ENCODE measurements at places on chromosomes 12 and 14.

- no peaks in the 10 kb centered on the region for H3K36me3 ChIP-seq
- H3K4me1 ChIP-seq = peaks cover 6% of the 10 kb centered on the region
- H3K4me3 ChIP-seq = no peak overlapping the region
- DNase-seq = no peak
- H3K27ac ChIP-seq = no peak overlapping the region
Measured at GRCh38 chr14:89509891-89510290, 92.9 kb upstream of the FOXN3 start.

- no peaks in the 10 kb centered on the region for H3K36me3 ChIP-seq
- no peak overlapping the region for H3K4me3 ChIP-seq
- no peaks in the 10 kb centered on the region for H3K4me1 ChIP-seq
- DNase-seq = no peak
Measured at GRCh38 chr14:36423430-36423829, 96.6 kb downstream of the NKX2-1 start.

DNA sequence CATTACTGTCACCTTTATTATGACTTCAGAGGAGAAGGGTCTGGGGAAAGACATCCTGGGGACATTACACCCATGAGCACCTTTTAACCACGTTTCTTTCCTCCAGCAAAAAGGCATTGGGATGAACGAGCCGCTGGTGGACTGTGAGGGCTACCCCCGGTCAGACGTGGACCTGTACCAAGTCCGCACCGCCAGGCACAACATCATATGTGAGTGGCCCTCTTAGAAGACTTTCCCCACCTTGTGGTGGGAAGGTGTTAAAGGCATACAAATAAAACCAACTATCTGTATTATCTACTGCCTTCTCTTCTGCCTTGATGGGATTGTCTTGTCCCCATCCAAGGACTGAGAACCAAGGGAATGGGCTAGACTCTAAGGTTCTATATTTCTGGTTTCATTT, 6.0 kb downstream of the PSMD9 start:
- H3K27me3 ChIP-seq = no peaks in the 10 kb centered on the region
- no peak for DNase-seq
- no peak overlapping the region for H3K4me3 ChIP-seq

- peak overlapping the region; percentile 3 for H3K27ac ChIP-seq
- H3K4me3 ChIP-seq = no peak overlapping the region
- H3K27me3 ChIP-seq = no peaks in the 10 kb centered on the region
- H3K36me3 ChIP-seq = no peaks in the 10 kb centered on the region
- no peak for DNase-seq
Measured at GRCh38 chr14:55138091-55138490, 9.0 kb downstream of the LGALS3 start.

GRCh38 chr14:32567543-32568384, 238.7 kb downstream of the AKAP6 start:
- H3K27me3 ChIP-seq = no peaks in the 10 kb centered on the region
- no peak overlapping the region for H3K4me3 ChIP-seq
- no peak for DNase-seq
- H3K4me1 ChIP-seq = no peaks in the 10 kb centered on the region

- H3K4me1 ChIP-seq = no peaks in the 10 kb centered on the region
- no peaks in the 10 kb centered on the region for H3K27me3 ChIP-seq
- H3K27ac ChIP-seq = no peak overlapping the region
- DNase-seq = no peak
Measured at GRCh38 chr12:10214895-10215267, 2.2 kb downstream of the GABARAPL1 start.

- no peaks in the 10 kb centered on the region for H3K36me3 ChIP-seq
- H3K4me1 ChIP-seq = no peaks in the 10 kb centered on the region
- peak overlapping the region; percentile 75 for H3K27ac ChIP-seq
- DNase-seq = peak; percentile 68
Measured at GRCh38 chr12:121240484-121241101, 30.7 kb downstream of the P2RX4 start.

- H3K4me3 ChIP-seq = no peak overlapping the region
- DNase-seq = no peak
- H3K27ac ChIP-seq = no peak overlapping the region
- H3K36me3 ChIP-seq = no peaks in the 10 kb centered on the region
- no peaks in the 10 kb centered on the region for H3K27me3 ChIP-seq
Measured at GRCh38 chr12:107393043-107393717, 292.4 kb upstream of the PWP1 start.

GRCh38 chr12:123990511-123990910, 17.5 kb downstream of the ZNF664 start:
- no peak for DNase-seq
- H3K27me3 ChIP-seq = no peaks in the 10 kb centered on the region
- H3K4me3 ChIP-seq = no peak overlapping the region
- no peaks in the 10 kb centered on the region for H3K4me1 ChIP-seq
- H3K36me3 ChIP-seq = peaks cover 37% of the 10 kb centered on the region

- no peak overlapping the region for H3K4me3 ChIP-seq
- H3K27ac ChIP-seq = no peak overlapping the region
- no peak for DNase-seq
- no peaks in the 10 kb centered on the region for H3K4me1 ChIP-seq
Measured at GRCh38 chr14:85752175-85752574, 222.2 kb downstream of the FLRT2 start.

GRCh38 chr12:103897316-103897715, 32.9 kb upstream of the HSP90B1 start:
- H3K4me1 ChIP-seq = peaks cover 3% of the 10 kb centered on the region
- no peaks in the 10 kb centered on the region for H3K36me3 ChIP-seq
- H3K4me3 ChIP-seq = no peak overlapping the region
- no peaks in the 10 kb centered on the region for H3K27me3 ChIP-seq
- DNase-seq = no peak

GRCh38 chr12:21324551-21324950, 10.2 kb downstream of the SLCO1A2 start:
- H3K4me3 ChIP-seq = no peak overlapping the region
- H3K36me3 ChIP-seq = no peaks in the 10 kb centered on the region
- H3K4me1 ChIP-seq = no peaks in the 10 kb centered on the region
- no peak for DNase-seq
- H3K27me3 ChIP-seq = no peaks in the 10 kb centered on the region

DNA sequence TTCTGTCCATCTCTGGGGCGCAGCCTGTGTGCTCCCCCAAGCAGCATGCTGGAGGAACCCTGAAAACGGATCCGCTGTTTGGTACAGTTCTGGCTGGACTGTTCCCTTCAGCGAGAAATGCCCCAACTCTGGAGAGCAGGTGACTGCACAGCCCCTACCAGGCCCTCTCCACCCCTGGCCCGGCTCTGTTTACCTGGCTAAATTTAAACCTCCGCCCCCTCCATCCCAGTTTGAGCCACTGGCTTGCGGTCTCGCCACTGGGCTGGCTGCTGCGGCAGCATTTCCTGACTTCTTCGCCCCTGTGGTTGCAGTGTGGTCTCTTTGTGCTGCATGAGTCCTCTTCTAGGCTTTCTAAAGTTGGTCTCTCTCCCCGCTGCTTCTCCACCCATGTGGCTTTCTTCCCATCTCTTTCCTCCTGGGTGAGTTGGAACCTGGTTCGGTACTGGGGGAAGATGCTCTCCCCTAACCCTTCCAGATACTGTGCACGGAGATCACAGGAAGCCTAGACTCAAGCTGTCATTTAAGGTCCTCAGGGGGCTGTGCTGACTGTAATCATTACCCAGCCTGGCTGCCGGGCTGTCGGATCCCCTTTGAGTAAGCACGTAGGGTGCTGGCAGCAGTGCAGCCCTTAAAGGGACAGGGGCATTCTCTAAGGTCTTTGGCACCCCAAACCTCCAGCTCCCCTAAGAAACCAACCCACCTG, 60.6 kb downstream of the FBXL14 start:
- H3K27me3 ChIP-seq = no peaks in the 10 kb centered on the region
- no peaks in the 10 kb centered on the region for H3K36me3 ChIP-seq
- no peaks in the 10 kb centered on the region for H3K4me1 ChIP-seq
- DNase-seq = no peak

- no peak overlapping the region for H3K4me3 ChIP-seq
- no peaks in the 10 kb centered on the region for H3K36me3 ChIP-seq
- DNase-seq = no peak
- no peak overlapping the region for H3K27ac ChIP-seq
Measured at GRCh38 chr14:97065305-97066067, 268.3 kb downstream of the VRK1 start.
